ENCODE measurements at places on chromosomes 2 and 18. TPM values are rescaled to one million over a fixed set of nuclear protein-coding genes. Genes with fewer than 3 reads are reported as not detected.

Gene CYP26B1
- total RNA-seq, result 0.60 TPM

Gene TMEFF2
- 0.05 TPM for total RNA-seq

Gene SKOR2
- total RNA-seq, result not detected

Gene COL6A3
- 14.6 TPM for total RNA-seq

Gene GALNT1
- 436 TPM for total RNA-seq

Gene PROKR1
- total RNA-seq, result not detected

Gene FBXO41
- total RNA-seq, result 0.34 TPM

Gene ELMOD3
- 10.0 TPM for total RNA-seq

Gene MARCHF7
- total RNA-seq, result 193 TPM

Gene HRH4
- 0.19 TPM for total RNA-seq

Gene FZD7
- total RNA-seq, result 0.19 TPM
